ENCODE measurements at places on chromosomes 2 and 18.

GRCh38 chr2:218876562-218877219 is 4.0 kb upstream of the WNT10A start:
- peak; percentile 66 for DNase-seq

- peak; percentile 83 for DNase-seq
Measured at GRCh38 chr2:174722942-174723592, 41.2 kb downstream of the CHRNA1 start.

- no peak for DNase-seq
Measured at GRCh38 chr2:218009765-218010139, 7.0 kb upstream of the TNS1 start.

DNA sequence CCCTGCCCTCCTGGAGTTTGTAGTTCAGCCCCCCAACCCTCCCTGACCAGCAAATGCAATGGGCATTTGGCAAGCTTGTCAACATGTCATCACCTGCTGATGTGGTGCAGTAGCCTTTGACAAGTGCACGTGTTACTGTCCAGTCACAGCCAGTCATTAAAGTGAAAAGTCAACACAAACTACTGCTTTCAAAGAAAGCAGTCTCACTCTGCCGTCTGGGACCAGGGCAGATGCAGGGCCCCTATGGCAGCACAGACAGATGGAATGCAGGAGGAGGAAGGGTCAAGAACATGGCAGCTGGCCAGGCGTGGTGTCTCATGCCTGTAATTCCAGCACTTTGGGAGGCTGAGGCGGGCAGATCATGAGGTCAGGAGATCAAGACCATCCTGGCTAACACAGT is 222.4 kb upstream of the OSR1 start:
- DNase-seq, result no peak

GRCh38 chr2:12412898-12413305 is 303.8 kb upstream of the TRIB2 start:
- DNase-seq, result no peak

GRCh38 chr2:139077099-139077737 is 297.0 kb upstream of the NXPH2 start:
- no peak for DNase-seq

DNA sequence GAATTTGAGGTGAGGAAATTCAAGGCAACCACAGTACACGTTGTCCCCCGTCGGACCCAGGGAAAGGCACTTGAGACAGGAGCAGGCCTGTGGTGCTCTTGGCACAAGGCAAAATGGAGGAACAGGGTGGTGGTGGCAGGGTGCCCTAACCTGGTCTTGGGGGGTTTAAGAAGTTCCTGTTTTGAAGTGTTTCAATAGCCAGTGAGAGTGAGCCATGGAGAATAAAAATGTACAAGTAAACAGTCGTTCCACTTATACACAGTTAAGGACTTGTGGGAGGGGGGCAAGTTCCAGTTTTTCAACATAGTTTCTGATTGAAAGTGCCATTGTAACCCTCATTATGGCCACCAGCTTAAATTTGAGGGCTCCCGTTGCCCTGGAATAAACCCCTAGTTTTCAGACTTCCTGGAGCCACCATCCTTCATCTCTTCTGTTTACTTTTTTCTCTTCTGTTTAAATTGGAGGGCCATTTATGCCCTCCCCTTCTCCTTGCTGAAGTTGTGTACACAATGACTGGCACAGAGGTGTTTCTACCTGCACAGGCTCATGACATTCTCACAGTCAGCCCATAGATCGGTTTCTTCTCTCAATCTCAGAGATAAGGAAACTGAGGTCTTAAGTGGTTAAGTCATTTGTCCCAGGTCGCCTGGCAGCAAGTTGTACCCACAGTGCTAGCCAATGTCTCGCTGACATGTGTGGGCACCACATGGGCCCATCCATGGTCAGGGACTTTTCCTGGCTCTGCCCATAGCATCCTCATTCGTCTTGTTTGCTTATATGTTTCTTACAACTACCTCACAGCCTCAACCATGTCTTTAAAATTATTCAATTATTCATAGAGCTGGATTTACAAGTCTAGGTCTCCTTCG is 66.0 kb upstream of the ST3GAL5 start:
- DNase-seq, result no peak
